ENCODE measurements at places on chromosomes 2 and 18. TPM values are rescaled to one million over a fixed set of nuclear protein-coding genes. Genes with fewer than 3 reads are reported as not detected.

GRCh38 chr2:131046918-131047652, 46.2 kb downstream of the FAM168B start:
- H3K27ac ChIP-seq, result no peak overlapping the region
- no peaks in the 10 kb centered on the region for H3K4me1 ChIP-seq
- H3K27me3 ChIP-seq, result no peaks in the 10 kb centered on the region

DNA sequence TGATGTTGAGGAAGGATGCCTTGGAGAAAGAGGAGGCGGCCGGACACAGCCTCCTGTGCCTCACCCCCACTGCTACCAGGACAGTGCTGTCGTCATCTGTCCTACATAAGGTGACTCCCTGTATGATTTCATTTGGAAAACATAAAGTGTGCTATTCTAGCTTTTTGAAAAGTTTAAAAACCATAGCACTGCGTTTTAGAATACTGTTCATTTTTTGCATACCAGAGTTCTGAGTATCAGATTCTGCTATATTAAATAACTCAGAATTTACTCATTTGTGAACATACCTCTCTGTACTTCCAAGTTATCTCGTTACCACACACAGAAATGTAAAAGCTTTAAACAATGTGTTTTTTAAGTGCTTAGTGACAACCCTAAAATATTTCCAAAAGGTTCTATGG, 302.9 kb downstream of the LRRTM1 start:
- no peak overlapping the region for H3K27ac ChIP-seq
- peak; percentile 53 for DNase-seq
- H3K36me3 ChIP-seq, result no peaks in the 10 kb centered on the region
- no peaks in the 10 kb centered on the region for H3K4me1 ChIP-seq
- H3K27me3 ChIP-seq, result no peaks in the 10 kb centered on the region

DNA sequence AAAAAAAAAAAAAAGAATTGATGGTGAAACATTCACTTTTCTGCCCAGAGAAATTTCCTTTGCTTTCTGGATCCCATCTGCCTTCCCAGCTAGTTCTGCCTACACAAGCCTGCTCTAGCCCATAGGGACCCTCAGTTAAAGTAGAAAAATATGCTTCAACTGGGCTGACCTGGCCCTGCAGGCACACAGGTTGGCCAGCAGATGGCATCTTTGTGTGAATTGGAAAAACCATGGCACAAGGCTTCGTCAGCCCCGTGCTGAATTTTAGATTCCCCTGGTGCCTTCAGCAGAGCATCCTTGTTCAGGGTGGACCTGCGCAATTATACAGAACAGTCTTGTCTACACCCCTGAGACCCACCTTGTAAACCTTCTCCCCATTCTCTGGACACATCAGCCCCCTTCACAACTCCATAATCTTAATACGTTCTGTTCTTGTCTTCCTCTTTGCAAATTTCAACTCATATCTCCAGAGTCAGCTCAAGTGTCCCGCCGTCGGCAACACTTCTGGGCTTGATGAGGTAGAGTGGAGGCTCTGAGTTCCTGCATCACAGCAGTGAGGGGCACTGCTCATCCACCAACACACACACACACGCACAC, 114.5 kb downstream of the INSIG2 start:
- H3K27ac ChIP-seq, result no peak overlapping the region
- H3K36me3 ChIP-seq, result no peaks in the 10 kb centered on the region
- peak; percentile 18 for DNase-seq

GRCh38 chr2:188293601-188294351, 2.1 kb downstream of the GULP1 start:
- no peaks in the 10 kb centered on the region for H3K36me3 ChIP-seq
- DNase-seq, result peak; percentile 84
- H3K4me3 ChIP-seq, result peak overlapping the region; percentile 84

- H3K4me3 ChIP-seq, result no peak overlapping the region
- H3K36me3 ChIP-seq, result no peaks in the 10 kb centered on the region
- H3K4me1 ChIP-seq, result peaks cover 3% of the 10 kb centered on the region
These were observed 33.3 kb upstream of the NEB start for GRCh38 chr2:151767536-151767935.

- H3K27ac ChIP-seq, result no peak overlapping the region
- peaks cover 13% of the 10 kb centered on the region for H3K4me1 ChIP-seq
- H3K36me3 ChIP-seq, result peaks cover 5% of the 10 kb centered on the region
- no peaks in the 10 kb centered on the region for H3K27me3 ChIP-seq
These were observed 15.3 kb downstream of the PMS1 start for GRCh38 chr2:189799531-189799930.

Gene CNTNAP5
- total RNA-seq, result 0.30 TPM

DNA sequence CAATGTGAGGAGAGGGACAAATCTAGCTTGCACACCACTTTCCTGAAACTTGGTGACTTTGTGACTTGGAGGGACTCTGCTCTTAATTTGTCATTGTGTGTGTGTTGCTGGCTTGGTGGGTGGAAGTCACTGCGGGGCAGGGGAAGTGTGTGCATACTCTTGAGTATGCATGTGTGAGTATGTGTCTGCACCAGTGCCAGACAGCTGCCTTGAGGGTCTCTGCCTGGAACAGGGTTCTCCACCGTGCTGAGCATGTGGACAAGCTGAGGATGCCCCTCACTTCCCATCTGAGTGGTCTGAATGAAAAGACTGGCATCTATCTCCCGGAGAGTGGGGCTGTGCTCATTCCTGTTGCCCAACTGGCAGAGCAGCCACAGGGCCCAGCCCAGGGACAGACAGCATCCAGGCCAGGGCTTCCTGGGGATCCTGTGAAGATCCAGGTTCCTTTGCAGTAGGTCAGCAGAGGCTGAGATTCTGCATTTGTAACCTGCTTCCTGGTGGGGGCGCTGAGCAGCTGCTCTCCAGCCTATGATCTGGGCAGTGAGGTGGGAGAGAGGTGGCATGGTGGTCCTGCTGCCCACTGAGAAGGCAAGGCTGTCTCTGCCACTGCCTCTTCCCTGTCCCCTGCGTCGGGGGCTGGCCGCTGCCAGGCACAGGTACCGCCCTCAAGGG, 138.9 kb upstream of the HAAO start:
- peaks cover 38% of the 10 kb centered on the region for H3K4me1 ChIP-seq
- H3K27me3 ChIP-seq, result no peaks in the 10 kb centered on the region
- DNase-seq, result no peak
- H3K36me3 ChIP-seq, result no peaks in the 10 kb centered on the region
- no peak overlapping the region for H3K27ac ChIP-seq
- H3K4me3 ChIP-seq, result no peak overlapping the region

Gene CFC1
- total RNA-seq, result not detected

DNA sequence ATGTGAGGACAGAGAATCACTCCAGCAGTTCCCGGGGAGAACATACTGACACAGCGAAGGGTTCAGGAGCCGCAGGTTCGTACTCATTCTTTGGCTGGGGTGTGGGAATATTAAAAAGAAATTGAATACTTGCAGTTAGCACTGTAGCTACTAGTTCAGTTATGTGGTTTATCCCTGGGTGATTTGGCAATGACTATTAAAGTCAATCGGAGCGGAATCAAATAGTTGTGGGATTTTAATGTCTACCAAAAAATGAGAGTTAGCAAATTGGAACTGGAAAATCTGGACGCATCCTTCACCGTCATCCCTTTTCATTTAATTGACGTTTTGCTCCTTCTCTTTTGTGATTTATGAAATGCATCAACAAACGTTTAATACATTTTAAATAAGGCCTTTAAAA, 50.8 kb downstream of the GBX2 start:
- no peak overlapping the region for H3K27ac ChIP-seq
- no peaks in the 10 kb centered on the region for H3K4me1 ChIP-seq
- no peaks in the 10 kb centered on the region for H3K36me3 ChIP-seq
- no peaks in the 10 kb centered on the region for H3K27me3 ChIP-seq
- DNase-seq, result peak; percentile 45

Gene TPO
- not detected for total RNA-seq

Gene DOK6
- total RNA-seq, result 3.1 TPM

DNA sequence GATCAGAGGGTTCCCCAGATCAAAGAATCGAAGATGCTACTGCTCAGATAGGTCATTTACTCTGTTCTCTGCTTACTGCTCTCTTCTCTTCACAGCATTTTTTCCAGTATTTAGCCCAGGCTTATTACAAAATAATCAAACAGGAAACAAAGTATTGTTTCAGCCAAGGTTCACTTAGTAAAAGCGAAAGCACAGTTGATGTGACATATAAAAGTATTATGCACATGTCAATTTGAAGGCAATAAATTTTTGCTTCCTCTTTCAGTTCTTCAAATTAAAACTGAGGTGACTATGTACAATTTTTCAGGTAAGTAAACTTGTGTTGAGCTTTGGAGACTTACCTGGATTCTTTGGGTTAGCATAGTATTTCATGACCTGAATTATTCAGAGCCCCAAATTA, 262.8 kb upstream of the CHST9 start:
- H3K27me3 ChIP-seq, result no peaks in the 10 kb centered on the region
- no peaks in the 10 kb centered on the region for H3K36me3 ChIP-seq

Gene SLC23A3
- total RNA-seq, result 1.2 TPM

- H3K4me3 ChIP-seq, result no peak overlapping the region
- H3K4me1 ChIP-seq, result peaks cover 10% of the 10 kb centered on the region
- DNase-seq, result no peak
- H3K27ac ChIP-seq, result no peak overlapping the region
- H3K36me3 ChIP-seq, result no peaks in the 10 kb centered on the region
These were observed 102.3 kb downstream of the ADCYAP1 start for GRCh38 chr18:1006965-1007364.

Gene ST8SIA3
- 1.2 TPM for total RNA-seq

Gene AGFG1
- total RNA-seq, result 87.9 TPM

Gene RAPH1
- total RNA-seq, result 50.4 TPM

Gene DNER
- total RNA-seq, result 1.0 TPM

All from astrocyte (in vitro differentiated cells and primary cell).